ENCODE measurements at places on chromosomes 13 and 19. TPM values are rescaled to one million over a fixed set of nuclear protein-coding genes. Genes with fewer than 3 reads are reported as not detected.

IGSF23 gene
- not detected for total RNA-seq

ZNF491 gene
- total RNA-seq: 5.3 TPM

LILRB1 gene
- total RNA-seq: 2.9 TPM

SSC5D gene
- total RNA-seq: 10.5 TPM

- no peaks in the 10 kb centered on the region for H3K36me3 ChIP-seq
- H3K27ac ChIP-seq: no peak overlapping the region
- no peaks in the 10 kb centered on the region for H3K27me3 ChIP-seq
Measured at GRCh38 chr13:50713523-50714248, 129.8 kb downstream of the DLEU7 start.

DNA sequence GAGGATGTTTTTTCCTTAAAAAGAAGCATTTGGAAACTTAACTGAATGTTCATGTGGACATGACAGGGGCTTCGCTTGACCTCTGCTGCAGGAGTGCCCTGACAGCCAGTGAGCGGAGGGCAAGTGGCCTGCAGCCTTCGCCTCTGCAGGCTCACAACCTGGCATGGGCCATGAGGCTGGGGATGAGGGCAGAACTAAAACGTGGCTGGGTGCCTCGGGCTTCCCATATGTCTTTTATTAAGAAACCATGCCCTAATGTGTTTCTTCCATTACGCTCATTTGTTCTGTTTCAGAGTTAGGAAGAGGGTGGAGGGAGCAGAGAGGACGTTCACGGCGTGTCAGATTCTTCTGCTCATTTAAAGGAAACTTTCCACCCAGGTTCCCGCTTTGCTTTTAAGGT lies 2.9 kb downstream of the ARHGEF7 start:
- no peak overlapping the region for H3K4me3 ChIP-seq
- no peak for DNase-seq
- no peaks in the 10 kb centered on the region for H3K27me3 ChIP-seq
- H3K36me3 ChIP-seq: no peaks in the 10 kb centered on the region
- no peak overlapping the region for H3K27ac ChIP-seq
- peaks cover 10% of the 10 kb centered on the region for H3K4me1 ChIP-seq

GRCh38 chr13:101520672-101521071 lies 68.2 kb downstream of the ITGBL1 start:
- DNase-seq: no peak
- no peaks in the 10 kb centered on the region for H3K27me3 ChIP-seq
- H3K4me3 ChIP-seq: no peak overlapping the region
- no peaks in the 10 kb centered on the region for H3K4me1 ChIP-seq
- H3K36me3 ChIP-seq: no peaks in the 10 kb centered on the region

DNA sequence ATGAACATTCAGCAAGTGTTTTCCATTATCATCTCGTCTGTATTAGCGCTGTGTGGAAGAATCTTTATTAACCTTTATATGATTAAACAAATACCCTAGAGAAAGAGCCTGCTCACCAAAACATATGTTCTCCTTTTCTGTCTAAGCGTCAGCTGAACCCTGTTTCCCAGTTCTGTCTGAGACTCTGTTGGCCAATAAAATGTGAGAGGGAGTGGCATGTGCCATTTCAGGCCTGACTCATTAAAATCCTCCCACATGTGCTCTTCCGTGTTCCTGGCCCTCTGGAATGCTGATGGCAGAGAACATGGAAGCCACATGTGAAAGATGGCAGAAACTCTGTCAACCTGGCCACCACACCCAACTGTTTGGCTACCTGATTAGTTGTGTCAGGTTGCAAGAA lies 181.9 kb upstream of the EDNRB start:
- no peak for DNase-seq
- H3K27ac ChIP-seq: no peak overlapping the region
- peaks cover 1% of the 10 kb centered on the region for H3K4me1 ChIP-seq
- no peaks in the 10 kb centered on the region for H3K36me3 ChIP-seq
- H3K27me3 ChIP-seq: no peaks in the 10 kb centered on the region
